ENCODE measurements at places on chromosomes 1 and 21. TPM values are rescaled to one million over a fixed set of nuclear protein-coding genes. Genes with fewer than 3 reads are reported as not detected.

Gene GSTM5
- total RNA-seq: 2.6 TPM

Gene IL12RB2
- 0.22 TPM for total RNA-seq

Gene ZNF593OS
- not detected for total RNA-seq

Gene GCSAML
- total RNA-seq: not detected

Gene NHLH1
- total RNA-seq: not detected

Gene PRAMEF26
- total RNA-seq: not detected

Gene KRTAP12-2
- not detected for total RNA-seq

Gene CELA2A
- not detected for total RNA-seq

Gene TRPM2
- 1.2 TPM for total RNA-seq

Gene CLDN14
- total RNA-seq: not detected

Gene SPRR1B
- not detected for total RNA-seq

Gene CCDC185
- total RNA-seq: not detected

Gene EFNA1
- 30.2 TPM for total RNA-seq

Gene NECAP2
- 14.5 TPM for total RNA-seq

Gene NBPF14
- 11.9 TPM for total RNA-seq

Gene HES3
- not detected for total RNA-seq

Gene DIPK1A
- 7.5 TPM for total RNA-seq

Gene ANGPTL1
- total RNA-seq: 15.1 TPM

Gene DIO1
- not detected for total RNA-seq

Gene AGMAT
- total RNA-seq: 0.11 TPM

Gene ETNK2
- 1.9 TPM for total RNA-seq

Gene ZYG11A
- total RNA-seq: not detected

Gene HSD11B1
- total RNA-seq: 15.0 TPM

Gene FABP3
- total RNA-seq: 3,048 TPM

Gene SMIM11
- total RNA-seq: 23.8 TPM

Gene CELA3B
- not detected for total RNA-seq

Gene CFHR5
- not detected for total RNA-seq

Gene AQP10
- 0.70 TPM for total RNA-seq

Gene EPB41
- 29.3 TPM for total RNA-seq

Gene TSPEAR
- not detected for total RNA-seq

Gene HMGCS2
- 0.38 TPM for total RNA-seq

Gene LRRC7
- total RNA-seq: 0.11 TPM

Gene LRRC41
- total RNA-seq: 52.5 TPM

Gene BATF3
- total RNA-seq: 1.9 TPM

Gene PAX7
- not detected for total RNA-seq

Gene TRIM58
- 1.2 TPM for total RNA-seq

Gene C1QA
- total RNA-seq: 35.1 TPM

Gene KCNN3
- total RNA-seq: 2.8 TPM

Gene FAM163A
- total RNA-seq: 0.16 TPM

Gene G0S2
- 246 TPM for total RNA-seq

Gene KCND3
- total RNA-seq: 14.2 TPM

Gene S100A7A
- total RNA-seq: not detected

Gene TMEM50B
- total RNA-seq: 31.7 TPM

Gene KCNT2
- total RNA-seq: 2.1 TPM

Gene DMRTA2
- total RNA-seq: 0.08 TPM

Gene C1orf87
- total RNA-seq: not detected

Gene FAM177B
- not detected for total RNA-seq

Gene CRP
- total RNA-seq: not detected

Gene GBP1
- total RNA-seq: 6.2 TPM

Gene NR1I3
- not detected for total RNA-seq

Gene EIF3I
- 91.5 TPM for total RNA-seq

Gene TMEM63A
- 21.4 TPM for total RNA-seq

Gene PLXNA2
- 23.8 TPM for total RNA-seq

Gene OSCP1
- 3.4 TPM for total RNA-seq

Gene SLC44A5
- 3.9 TPM for total RNA-seq

All from cardiac septum (tissue), 1 donor.